Activated T-cell treated with anti-CD3 and anti-CD28 coated beads, Interleukin-2, amount 50 U/mL, for 4 hours (primary cell): ENCODE measurements at places on chromosomes 11 and 22. TPM values are rescaled to one million over a fixed set of nuclear protein-coding genes. Genes with fewer than 3 reads are reported as not detected.

PDE2A gene
- total RNA-seq = 0.53 TPM

SCGB1D2 gene
- total RNA-seq = not detected

WBP2NL gene
- total RNA-seq = 0.16 TPM

OR52I1 gene
- total RNA-seq = not detected

OR5A1 gene
- not detected for total RNA-seq

SLC6A5 gene
- not detected for total RNA-seq

RBM4B gene
- 12.5 TPM for total RNA-seq

TMEM25 gene
- total RNA-seq = 12.9 TPM

TBX1 gene
- not detected for total RNA-seq

TTC12 gene
- 11.0 TPM for total RNA-seq

OR52A1 gene
- total RNA-seq = not detected

GAS2 gene
- 1.5 TPM for total RNA-seq

NLRP10 gene
- total RNA-seq = not detected
